ENCODE measurements at places on chromosomes 11 and 22.

DNA sequence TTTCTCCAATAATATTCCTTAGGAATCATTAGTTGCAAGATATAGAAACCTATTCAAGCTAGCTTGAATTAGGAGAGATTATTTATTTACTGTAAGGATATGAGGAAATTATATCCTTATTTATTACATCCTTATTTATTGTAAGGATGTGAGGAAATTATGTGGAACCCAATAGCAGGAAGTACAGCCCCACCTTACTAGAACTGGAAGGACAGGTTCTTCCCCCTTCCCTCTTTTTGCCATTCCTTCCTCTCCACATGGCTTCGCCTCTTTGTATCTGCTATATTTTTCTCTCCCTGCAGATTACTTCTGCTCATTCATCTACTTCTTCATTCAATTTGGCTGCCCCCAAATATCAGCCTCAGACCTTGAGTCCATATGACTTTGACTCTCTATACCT lies 49.5 kb upstream of the B3GNT6 start:
- H3K27ac ChIP-seq = no peak overlapping the region
- H3K36me3 ChIP-seq = no peaks in the 10 kb centered on the region
- no peaks in the 10 kb centered on the region for H3K27me3 ChIP-seq
- DNase-seq = no peak
- H3K4me1 ChIP-seq = no peaks in the 10 kb centered on the region
- no peak overlapping the region for H3K4me3 ChIP-seq

DNA sequence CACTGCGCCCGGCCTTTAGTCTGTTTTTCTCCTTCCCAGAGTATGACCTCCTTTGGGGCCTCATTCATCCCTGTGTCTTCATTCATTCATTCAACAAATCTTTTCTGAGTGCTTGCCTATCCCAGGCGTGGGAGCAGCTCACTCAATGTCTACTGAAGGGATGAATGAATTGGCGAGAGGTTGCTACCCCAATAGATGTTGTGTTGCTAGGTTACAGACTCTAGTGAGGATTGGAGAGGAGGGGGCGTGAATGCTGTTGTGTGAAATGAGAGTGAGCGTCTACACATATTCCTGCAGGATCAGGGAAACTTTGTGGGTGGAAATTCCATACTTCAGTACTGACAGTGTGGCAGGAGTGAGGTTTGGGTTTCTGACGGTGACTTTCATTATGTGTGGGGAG lies 55.5 kb upstream of the EP300 start:
- H3K4me1 ChIP-seq = peaks cover 7% of the 10 kb centered on the region
- H3K36me3 ChIP-seq = no peaks in the 10 kb centered on the region
- H3K27me3 ChIP-seq = no peaks in the 10 kb centered on the region
- H3K4me3 ChIP-seq = no peak overlapping the region
- no peak overlapping the region for H3K27ac ChIP-seq
- DNase-seq = no peak

- no peak for DNase-seq
- H3K4me1 ChIP-seq = peaks cover 29% of the 10 kb centered on the region
- H3K36me3 ChIP-seq = no peaks in the 10 kb centered on the region
- H3K27ac ChIP-seq = no peak overlapping the region
- H3K4me3 ChIP-seq = no peak overlapping the region
- no peaks in the 10 kb centered on the region for H3K27me3 ChIP-seq
These were observed 9.7 kb upstream of the TXNRD2 start for GRCh38 chr22:19951346-19951745.

- no peak for DNase-seq
- no peaks in the 10 kb centered on the region for H3K4me1 ChIP-seq
- no peaks in the 10 kb centered on the region for H3K27me3 ChIP-seq
- no peaks in the 10 kb centered on the region for H3K36me3 ChIP-seq
- H3K27ac ChIP-seq = no peak overlapping the region
- H3K4me3 ChIP-seq = no peak overlapping the region
These were observed 298.8 kb upstream of the TENM4 start for GRCh38 chr11:79739591-79739990.

DNA sequence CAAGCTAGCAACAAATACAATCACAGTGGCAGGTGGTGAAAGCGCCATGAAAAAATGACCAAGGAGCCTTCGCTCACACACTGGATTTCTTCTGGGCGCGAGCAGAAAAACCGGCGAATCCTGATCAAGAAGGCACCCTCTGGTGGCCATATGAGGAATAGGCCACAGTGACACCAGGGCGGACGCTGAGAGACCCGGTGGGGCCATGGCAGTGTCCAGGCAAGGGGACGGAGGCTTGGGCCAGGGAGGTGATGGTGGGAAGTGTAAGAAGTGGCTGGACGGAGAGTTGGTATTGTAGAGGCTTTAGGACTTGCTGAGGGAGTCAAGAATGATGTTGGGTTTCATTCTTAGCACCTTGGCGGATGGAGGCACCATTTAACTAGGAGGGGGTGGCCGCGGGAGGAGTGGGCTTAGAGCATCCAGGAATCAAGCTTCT lies 16.9 kb upstream of the RAC2 start:
- no peak overlapping the region for H3K4me3 ChIP-seq
- no peaks in the 10 kb centered on the region for H3K36me3 ChIP-seq
- peaks cover 64% of the 10 kb centered on the region for H3K27me3 ChIP-seq

DNA sequence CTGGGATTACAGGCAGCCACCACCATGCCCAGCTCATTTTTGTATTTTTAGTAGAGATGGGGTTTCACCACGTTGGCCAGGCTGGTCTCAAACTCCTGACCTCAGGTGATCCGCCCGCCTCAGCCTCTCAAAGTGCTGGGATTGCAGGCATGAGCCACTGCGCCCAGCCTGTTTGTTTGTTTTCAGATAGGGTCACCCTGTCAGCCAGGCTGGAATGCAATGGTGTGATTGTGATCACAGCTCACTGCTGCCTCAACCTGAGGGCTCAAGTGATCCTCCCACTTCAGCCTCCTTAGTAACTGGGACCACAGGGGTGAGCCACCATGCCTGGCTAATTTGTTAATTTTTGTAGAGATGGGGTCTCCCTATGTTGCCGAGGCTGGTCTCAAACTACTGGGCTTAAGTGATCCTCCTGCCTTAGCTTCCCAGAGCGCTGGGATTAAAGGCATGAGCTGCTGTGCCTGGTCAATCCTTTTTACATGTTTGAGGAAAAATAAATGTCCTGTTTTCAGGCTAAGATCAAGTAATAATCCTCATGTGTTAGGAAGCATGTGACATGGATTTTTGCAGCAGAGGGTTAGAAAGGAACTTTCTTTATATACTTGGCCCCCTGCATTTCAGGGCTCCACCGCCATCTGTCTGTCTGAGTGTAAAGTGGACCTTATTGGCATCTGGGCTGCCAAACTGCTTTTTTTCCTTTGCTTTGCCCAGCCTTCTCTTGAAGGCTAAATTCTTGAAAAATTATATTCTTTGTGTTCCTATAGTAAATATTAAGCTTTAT lies 4.8 kb upstream of the SLC3A2 start:
- H3K27ac ChIP-seq = no peak overlapping the region
- peaks cover 18% of the 10 kb centered on the region for H3K4me1 ChIP-seq
- H3K36me3 ChIP-seq = no peaks in the 10 kb centered on the region
- no peaks in the 10 kb centered on the region for H3K27me3 ChIP-seq
- no peak for DNase-seq

All from left lung (tissue), 14 donors.